ENCODE measurements at places on chromosomes 1 and 21.
A peak's percentile ranks its signal among the peaks of the same experiment; 100 is the strongest.

- DNase-seq, result no peak
Measured at GRCh38 chr1:19577561-19577960, 66.5 kb upstream of the NBL1 start.

- DNase-seq, result no peak
Measured at GRCh38 chr1:115063228-115063901, 25.9 kb downstream of the TSPAN2 start.

- no peak for DNase-seq
Measured at GRCh38 chr1:32871364-32872191, 866 bp upstream of the FNDC5 start.

- DNase-seq, result peak; percentile 55
Measured at GRCh38 chr1:151635479-151636072, 23.7 kb downstream of the SNX27 start.

GRCh38 chr1:114499478-114499877 is 11.5 kb downstream of the TRIM33 start:
- no peak for DNase-seq

DNA sequence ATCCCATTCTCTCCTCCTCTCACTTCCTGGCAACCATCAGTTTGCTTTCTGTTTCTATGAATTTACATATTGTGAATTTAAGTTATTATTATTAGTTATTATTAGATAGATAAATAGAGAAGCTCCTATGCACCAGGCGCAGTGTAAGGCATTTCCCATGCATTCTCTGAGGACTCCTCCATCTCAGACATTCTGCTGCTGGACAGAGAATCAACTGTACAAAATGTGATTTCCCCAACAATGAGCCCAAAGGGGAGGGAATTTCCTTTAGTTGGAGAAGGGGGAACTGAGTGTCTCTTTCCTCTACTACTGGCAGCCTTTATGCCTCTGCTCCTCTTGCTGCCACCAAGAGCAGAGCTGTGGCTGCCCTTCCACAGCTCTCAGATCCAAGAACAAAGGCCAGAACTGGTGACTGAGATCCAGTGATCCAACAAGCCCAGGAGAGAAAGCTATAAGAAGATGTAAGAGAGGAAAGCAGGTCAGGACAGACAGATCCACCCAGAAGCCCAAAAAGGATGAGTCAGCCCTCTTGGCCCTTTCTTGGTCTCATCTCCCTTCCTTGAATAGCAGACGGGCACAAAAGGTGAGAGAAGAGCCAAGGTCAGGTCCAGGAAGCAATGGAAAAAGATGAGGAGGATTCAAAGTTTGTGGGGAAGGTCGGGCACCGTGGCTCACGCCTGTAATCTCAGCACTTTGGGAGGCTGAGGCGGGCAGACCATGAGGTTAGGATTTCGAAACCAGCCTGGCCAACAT is 3.5 kb upstream of the IVL start:
- DNase-seq, result no peak

GRCh38 chr1:116435806-116436610 is 63.0 kb downstream of the ATP1A1 start:
- DNase-seq, result no peak

GRCh38 chr1:11286735-11287410 is 13.9 kb downstream of the UBIAD1 start:
- DNase-seq, result no peak

- peak; percentile 75 for DNase-seq
Measured at GRCh38 chr21:38787461-38788274, 18.1 kb upstream of the ETS2 start.
